Activated T-helper 17 cell treated with anti-CD3 and anti-CD28 coated beads, Interleukin-2, amount 50 U/mL, for 72 hours (primary cell): ENCODE measurements at places on chromosomes 5 and 9. TPM values are rescaled to one million over a fixed set of nuclear protein-coding genes. Genes with fewer than 3 reads are reported as not detected.
A peak's percentile ranks its signal among the peaks of the same experiment; 100 is the strongest.

The CLIC3 gene
- total RNA-seq = not detected

The STING1 gene
- total RNA-seq = 360 TPM

The LRRC14B gene
- total RNA-seq = not detected

The PHAX gene
- total RNA-seq = 30.5 TPM

The FLT4 gene
- total RNA-seq = 0.56 TPM

The PDLIM4 gene
- not detected for total RNA-seq

The SLC6A3 gene
- not detected for total RNA-seq

The GABRB2 gene
- total RNA-seq = not detected

The SEMA6A gene
- not detected for total RNA-seq

The CHMP5 gene
- 54.7 TPM for total RNA-seq

The GLE1 gene
- total RNA-seq = 53.6 TPM

The DRD1 gene
- total RNA-seq = not detected

DNA sequence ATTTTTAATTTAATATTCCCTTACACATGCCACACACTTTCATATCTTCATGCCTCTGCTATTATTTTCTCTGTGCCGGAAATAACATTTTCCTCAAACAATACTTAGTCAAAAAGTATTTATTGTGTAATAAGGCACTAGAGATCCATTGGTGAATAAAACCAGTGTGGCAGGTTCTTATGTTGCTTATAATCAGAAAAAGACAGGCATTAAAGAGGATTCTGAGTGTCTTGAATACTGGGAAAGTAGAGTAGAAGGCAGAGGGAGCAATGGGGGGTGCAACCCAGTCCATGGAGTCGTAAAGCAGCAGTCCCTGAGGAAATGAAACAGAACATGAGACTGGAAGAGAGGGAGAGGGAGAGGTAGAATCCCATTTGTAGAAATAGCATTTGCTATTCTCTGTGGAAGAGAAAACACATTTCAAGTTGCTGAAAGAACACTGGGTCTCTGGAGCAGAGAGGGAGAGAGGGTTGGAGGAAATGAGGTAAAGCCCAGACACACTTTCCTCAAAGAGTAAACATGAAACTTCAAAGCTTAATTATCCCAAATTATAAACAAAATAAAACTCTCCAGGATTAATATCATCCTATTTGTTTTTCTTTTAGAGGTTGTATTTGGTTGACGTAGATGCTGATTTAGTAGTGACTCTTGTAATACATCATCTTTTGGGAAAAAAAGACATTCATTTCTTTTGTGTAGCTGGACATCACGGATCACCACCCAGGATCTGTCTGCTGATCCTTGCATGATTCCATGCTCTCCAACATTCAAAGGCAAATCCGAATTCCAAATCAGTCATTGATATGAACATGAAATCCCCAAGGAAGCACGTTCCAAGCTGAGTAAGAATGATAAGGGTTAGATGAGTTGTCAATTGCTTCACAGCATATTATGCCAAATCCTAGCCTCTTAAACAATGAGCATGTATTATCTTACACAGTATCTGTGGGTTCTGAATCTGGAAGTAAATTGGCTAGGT lies 37.4 kb upstream of the GRAMD2B start:
- no peak for ATAC-seq

DNA sequence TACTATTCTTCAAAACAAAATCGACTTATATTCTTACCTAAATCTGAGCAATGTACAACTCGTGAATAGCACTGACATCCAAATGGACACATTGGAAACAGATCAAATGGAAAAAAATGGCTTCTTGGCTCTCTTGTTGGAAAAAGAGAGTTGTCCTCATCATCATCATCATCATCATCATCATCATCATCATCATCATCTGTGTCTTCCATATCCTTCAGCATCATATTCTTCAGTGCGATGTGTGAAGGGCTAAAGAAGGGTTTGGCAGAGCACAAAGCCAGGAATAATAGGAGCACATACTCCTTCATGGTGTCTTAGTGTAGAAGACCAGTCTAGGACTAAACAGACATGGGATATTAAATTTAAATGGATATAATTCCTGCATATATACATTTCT lies 7.7 kb downstream of the ASPN start:
- ATAC-seq = no peak

GRCh38 chr9:2826291-2826690 lies 17.6 kb downstream of the PUM3 start:
- no peak for ATAC-seq

DNA sequence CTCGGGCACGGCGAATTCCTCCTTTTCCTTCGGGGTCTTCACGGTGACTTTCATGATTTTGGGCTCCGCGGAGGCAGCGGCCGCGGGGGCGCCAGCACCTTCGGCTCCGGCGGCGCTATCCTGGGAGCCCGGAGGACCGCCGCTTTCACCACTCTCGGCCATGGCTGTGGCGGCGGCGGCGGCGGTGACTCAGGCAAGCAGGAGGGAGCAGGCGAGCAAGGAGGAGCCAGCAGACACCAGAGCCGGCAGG lies 315 bp downstream of the UBQLN1 start:
- ATAC-seq = peak; percentile 78

DNA sequence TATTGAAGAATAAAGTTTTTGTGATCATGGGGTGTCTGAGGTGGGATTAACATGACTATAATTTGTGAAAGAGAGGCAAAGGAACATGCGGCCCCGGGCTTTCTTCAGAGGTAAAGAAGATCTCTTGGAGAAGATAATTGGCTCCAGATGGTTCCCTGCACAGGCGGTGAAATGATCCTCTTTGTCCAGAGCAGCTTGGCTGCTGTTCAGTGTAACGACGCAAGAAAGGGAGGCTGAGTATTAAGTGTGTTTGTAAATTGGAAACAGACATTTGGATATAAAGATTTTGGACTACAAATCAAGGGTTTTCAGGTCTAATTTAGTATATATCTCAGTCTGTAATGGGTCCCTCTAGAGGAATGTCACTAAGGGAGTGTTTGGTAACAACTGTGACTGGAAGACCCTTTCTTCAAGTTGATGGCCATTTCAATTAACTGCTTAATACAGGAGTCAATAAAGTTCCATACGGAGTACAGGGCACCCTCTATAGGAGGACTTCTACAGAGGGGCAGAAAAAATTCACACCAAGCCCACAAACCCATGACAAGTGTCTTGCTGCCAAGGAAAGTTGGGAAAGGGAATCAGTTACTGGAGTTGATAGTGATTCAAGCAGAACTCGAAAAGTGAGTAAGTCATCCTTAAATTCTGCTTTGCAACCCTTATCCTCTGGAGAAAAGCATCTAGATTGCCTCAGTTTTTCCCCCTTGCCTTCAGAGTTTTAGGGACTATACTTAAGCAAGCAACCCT lies 4.1 kb downstream of the EQTN start:
- ATAC-seq = no peak

DNA sequence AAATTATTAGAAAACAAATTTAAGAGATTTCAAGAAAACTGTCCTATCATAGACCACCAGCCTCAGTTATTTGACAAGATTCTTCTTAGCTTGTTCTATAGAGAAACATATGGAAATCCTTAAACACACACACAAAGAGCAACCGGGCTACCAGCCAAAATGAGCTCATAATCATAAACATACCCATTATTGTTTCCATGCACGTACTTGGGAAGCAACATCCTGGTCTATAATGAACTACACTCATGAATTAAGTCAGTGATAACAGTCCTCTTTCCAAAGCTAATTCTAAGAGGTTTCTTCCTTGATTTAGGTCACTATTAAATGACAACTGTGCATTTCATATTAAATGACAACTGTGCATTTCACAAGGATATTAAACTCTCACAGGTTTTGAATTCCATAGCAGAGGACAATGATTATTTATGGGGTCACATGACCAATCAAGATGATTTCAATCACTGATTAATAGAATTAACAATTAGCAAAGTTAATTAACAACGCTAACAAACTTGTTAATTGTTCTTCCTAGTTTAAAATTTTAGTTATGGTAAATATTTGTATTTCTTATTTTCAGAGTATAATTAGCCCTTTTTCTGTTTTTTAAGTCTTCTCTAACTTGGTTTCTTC lies 77.0 kb downstream of the OXCT1 start:
- no peak for ATAC-seq

GRCh38 chr5:154140381-154140780 lies 50.2 kb upstream of the GALNT10 start:
- ATAC-seq = no peak

DNA sequence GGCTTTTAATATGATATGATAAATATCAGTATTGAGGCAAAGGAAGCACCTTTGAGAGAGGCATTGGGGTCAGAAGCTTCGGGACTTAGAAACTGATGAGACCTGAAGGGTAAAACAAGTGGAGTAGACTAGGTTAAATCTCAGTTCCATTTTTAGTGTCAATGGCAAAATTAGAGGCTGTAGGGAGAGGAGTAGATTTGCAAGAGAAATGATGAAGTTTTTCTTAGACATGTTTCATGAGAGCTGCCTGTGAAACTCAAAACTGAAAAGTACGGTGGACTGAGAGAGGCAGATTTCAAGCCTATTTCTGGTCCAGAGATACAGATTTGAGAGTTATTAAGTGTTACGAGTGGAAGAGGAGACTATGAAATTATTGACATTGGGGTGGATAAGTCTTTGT lies 278.5 kb downstream of the TAF11L14 start:
- no peak for ATAC-seq

- no peak for ATAC-seq
Measured at GRCh38 chr9:69905286-69905685, 84.7 kb downstream of the CFAP95 start.

GRCh38 chr5:6197427-6197826 lies 180.9 kb downstream of the MED10 start:
- ATAC-seq = no peak
